ENCODE measurements at places on chromosomes 13 and 19. TPM values are rescaled to one million over a fixed set of nuclear protein-coding genes. Genes with fewer than 3 reads are reported as not detected.

DNA sequence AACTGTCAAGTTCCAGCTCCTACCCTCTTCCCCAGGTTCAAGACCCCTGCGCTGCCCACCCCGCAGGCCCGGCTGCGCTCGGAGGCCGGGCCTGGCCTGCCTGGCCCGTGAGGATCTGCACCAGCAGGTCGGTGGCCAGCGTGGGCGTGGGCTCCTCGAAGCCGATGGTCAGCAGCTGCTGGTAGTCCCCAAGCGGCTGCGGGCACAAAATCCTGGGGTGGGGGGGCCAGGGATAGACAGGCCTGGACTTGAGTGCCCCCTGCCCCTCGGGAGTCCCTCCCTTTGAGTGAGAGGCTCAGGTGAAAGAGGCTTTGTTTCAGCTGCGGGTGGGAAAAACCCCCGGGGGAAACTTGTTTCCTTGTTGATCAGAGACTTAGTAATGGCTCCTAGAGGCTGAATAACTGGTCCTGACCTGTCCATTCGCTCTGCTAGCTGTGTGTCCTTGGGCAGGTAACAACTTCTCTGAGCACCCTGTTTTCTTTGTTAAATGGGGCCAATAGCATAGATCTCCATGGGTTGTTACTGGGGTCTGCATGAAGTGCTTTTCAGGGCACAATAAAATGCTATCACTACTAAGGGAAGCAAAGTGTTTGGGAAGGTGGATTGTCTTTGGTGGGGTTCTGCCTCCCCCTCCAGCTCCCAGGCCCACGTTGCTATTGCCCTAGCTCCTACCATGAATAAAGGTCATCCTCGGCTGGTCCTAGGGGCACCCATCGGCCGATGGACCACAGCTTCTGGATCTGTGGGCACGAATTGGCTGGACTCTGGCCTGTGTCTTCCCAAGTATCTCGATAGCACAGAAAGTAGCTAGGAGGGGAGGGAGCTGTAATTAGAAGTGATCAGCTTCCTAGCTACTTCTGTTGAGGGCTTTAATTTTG lies 3.5 kb downstream of the C19orf67 start:
- no peak for ATAC-seq

CASP14 gene
- 0.56 TPM for total RNA-seq

PTH2 gene
- total RNA-seq: not detected

C19orf67 gene
- total RNA-seq: not detected

GRCh38 chr13:100636441-100636840 lies 38.2 kb downstream of the TMTC4 start:
- ATAC-seq: no peak

PTOV1 gene
- 114 TPM for total RNA-seq

DNA sequence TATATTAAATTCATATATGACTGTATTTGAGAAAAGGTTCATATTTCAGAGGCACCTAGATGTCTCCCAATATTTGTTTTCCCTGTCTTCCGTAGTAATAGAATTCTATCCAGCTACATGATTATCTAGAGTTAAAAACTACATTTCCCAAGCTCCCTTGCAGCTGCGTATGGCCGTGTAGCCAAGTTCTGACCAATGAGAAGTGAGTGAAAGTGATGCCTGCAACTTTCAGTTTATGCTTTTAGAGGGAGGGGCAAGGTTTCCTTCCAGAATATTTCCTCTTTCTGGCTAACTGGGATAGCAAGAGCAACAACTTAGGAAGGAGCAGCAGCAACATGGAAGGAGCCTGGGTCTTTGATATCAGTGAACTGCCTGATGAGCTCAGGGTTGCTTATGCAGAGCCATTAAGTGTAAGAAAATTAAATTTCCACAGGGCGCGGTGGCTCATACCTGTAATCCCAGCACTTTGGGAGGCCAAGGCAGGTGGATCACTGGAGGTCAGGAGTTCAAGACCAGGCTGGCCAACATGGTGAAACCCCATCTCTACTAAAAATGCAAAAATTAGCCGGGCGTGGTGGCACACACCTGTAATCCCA lies 23.2 kb upstream of the CYP2A13 start:
- ATAC-seq: no peak

SELENOV gene
- 1.2 TPM for total RNA-seq

ZNF571 gene
- 7.6 TPM for total RNA-seq

Data from motor neuron (in vitro differentiated cells).